Hematopoietic multipotent progenitor cell treated with erythropoietin and hydrocortisone succinate and interleukin-3 and kit ligand, for 8 days (in vitro differentiated cells): ENCODE measurements at places on chromosomes 4 and X.
A peak's percentile ranks its signal among the peaks of the same experiment; 100 is the strongest.

DNA sequence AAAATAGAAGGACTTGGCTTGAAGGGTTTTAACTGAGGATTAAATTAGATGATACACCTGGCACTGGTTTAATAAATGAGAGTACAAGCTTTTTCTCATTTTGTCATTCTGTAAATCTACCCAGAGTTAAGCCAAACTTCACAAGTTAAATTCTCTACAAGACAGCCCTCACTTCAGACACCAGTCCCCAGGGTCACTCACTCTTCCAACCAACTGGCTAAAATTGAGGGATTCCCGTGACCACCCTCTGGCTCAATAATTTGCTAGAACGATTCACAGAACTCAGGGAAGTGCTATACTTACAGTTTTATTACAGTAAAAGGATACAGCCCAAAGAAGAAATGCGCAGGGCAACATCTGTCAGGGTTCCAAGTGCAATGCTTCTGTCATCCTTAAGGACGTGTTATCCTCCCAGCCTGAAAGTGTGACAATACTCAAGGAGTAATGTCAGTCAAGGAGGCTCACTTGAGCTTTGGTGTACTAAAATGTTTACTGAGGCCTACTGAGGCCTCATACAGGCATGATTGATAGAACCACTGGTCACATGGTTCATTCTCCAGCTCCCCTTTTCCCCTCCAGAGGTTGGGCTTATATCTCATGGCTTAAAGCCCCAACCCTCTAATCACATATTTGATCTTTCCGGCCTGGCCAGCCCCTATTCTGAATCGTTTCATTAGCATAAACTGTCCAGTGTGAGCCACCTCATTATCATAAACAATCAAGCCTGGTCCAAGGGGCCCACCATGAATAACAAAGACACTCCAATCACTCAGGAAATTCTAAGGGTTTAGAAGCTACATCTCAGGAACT is 9.6 kb upstream of the TMSB4X start:
- DNase-seq = peak; percentile 1

GRCh38 chr4:98305576-98305975 is 44.4 kb downstream of the RAP1GDS1 start:
- no peak for DNase-seq

DNA sequence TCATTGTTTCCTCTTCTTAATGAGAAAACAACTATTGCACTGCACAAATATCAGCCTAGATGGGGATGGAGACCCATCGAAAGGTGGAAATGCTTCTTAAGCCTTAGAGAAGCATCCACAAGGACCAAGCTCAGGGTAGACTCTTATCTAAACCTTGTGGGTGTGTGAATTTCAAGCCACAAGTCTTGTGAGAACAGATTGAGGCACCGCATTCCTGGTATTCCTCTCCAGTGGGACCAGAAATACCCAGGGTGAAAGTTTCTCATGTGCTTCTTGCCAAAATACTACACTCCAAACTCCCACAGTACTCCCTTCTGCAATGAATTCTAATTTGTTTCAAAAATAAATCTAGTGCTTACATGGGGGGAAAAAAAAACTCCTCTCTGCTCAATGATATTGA is 375.6 kb downstream of the PDGFC start:
- no peak for DNase-seq

- DNase-seq = no peak
Observed at GRCh38 chr4:157221426-157221894, 932 bp downstream of the GRIA2 start.

- no peak for DNase-seq
Observed at GRCh38 chr4:185914583-185915199, 102.7 kb upstream of the SORBS2 start.

- DNase-seq = no peak
Observed at GRCh38 chr4:155709918-155710317, 43.3 kb downstream of the GUCY1A1 start.

GRCh38 chr4:30182786-30183185 is 537.4 kb upstream of the PCDH7 start:
- no peak for DNase-seq

GRCh38 chr4:168601899-168602298 is 105.0 kb downstream of the PALLD start:
- DNase-seq = no peak

DNA sequence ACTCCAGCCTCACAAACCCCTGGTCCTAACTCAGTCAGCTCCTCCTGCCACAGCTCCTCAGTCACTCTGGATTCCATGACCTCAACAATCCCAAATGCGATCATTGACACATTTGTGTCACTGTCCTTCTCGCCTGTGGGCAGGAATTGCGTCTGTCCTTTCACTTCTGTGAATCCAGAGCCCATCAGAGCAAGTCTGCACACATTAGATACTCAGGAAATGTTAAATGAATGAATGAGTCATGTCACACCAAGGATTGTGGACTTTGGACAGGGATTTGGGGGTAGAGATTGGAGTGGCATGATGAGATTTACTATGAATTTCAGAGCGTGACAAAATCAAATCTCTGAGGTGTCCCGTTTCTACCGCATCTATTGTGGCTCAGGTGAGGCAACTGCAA is 11.8 kb upstream of the CLDN24 start:
- DNase-seq = no peak

DNA sequence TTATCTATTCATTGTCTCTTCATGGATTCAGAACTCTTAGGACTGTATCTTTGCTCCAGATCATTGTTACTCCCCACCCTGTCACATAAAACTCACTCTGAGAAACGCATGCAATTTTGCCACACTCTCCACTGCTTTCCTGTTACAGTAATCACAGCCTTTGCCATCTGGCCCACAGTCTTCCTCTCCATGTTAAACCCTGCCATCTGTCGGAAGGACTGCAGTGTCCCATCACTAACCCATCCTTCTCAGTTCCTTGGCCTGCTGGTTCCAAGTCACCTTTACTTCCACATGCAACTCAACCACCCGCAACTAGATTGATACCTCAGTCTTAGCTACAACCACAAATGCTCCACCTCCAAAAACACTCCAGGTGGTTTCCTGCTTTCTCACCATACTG is 308.7 kb upstream of the FAM241A start:
- no peak for DNase-seq

DNA sequence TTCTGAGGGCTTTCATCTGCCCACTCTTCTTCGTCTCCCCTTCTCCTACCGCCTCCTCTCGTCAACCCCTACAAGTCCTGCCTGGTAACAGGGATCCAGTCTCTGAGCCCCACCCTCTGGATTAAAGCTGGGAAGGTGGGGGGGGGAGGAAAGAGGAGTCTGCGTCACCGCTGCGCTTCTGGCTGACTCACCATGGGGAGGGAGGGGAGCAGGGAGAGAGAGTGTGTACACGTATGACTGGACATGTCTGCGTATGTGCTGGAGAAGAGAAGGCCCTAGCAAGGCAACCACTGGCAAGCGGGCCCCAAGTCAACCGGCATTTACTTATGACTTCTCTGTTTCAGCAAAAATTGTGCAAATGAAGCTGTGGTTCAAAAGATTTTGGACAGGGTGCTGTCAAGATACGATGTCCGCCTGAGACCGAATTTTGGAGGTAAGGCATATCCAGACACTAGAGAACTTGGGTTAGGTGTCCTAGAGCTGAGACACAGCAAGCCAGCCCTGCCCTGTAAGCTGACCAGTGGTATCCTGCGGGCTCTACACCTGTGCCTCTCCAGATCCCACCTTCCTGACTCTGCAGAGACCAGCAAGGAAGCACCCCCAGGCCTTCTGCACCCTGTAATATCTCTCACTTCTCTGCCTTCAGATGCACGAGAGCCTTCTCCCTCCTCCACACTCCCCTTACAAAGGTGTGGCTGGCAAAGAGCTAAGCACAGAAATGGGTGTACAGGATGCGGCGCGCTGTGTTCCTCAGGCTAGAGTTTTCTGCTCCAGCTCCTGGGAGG is 2.5 kb downstream of the GABRQ start:
- no peak for DNase-seq

DNA sequence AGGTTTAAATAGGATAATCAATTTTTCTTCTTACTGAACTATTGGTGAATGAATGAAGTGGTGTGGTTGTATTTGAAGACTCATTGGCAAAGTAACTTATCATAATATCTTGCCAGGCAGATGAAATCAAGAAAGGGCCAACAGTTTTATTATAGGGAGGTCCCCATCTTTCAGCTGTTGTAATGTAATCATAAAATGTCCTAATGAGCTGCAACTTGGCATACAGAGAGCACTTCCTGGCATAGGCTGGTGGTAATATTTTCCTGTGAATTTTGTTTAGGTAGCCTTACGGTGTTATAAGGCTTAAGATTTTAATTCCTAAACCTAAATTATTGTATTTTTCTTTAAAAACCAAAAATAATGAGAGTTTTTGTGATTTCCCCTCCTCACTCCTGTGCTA is 17.5 kb downstream of the FHIP1A start:
- no peak for DNase-seq

DNA sequence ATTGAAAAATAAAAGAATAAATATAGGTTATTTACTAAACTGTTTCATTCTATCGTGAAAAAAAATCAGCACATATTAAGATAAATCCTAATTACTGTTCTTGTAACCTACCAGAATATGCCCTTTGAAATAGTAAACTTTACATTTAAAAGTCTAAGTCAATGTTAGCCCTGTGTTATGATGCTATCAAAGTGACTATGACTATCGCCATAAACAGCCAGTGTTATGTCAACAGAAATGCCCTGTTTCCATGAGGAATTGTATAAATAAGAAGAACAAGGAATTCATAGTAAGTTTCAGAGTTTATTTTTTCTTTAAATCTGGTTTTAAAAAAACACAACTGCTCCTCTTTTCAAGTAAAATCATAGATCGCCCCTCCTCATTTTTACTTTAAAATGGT is 11.4 kb downstream of the NR3C2 start:
- DNase-seq = no peak

GRCh38 chr4:15703439-15703838 is 574 bp downstream of the BST1 start:
- no peak for DNase-seq
